ENCODE measurements at places on chromosomes 16 and 17.

- DNase-seq = no peak
Measured at GRCh38 chr16:21702276-21702675, 38.5 kb downstream of the OTOA start.

DNA sequence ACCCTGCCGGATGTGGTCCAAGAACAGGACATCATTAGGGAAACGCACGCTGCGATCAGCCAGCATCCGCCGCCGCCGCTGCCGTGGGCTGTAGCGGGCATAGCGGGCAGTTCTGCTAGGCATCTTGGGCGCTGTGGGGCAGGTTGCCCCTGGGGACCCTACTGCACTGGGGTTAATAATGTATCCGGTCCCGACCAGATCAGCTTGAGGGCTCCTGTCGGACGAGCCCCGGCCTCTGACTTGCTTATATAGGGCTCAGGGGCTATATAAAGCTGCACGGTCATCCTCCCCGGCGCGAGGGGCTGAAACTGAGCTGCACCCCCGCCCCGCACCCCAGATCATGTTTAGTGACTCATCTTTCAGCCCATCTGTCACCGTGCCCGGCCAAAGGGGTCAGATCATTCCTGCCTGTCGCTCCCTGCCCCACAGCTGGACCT, at the start of gene PPP1R27:
Gene PPP1R27, minus strand, starts transcription at position 220 of the 437 bp plus-strand sequence. Its CDS starts 97 bp downstream, at position 123.
- DNase-seq = no peak

DNA sequence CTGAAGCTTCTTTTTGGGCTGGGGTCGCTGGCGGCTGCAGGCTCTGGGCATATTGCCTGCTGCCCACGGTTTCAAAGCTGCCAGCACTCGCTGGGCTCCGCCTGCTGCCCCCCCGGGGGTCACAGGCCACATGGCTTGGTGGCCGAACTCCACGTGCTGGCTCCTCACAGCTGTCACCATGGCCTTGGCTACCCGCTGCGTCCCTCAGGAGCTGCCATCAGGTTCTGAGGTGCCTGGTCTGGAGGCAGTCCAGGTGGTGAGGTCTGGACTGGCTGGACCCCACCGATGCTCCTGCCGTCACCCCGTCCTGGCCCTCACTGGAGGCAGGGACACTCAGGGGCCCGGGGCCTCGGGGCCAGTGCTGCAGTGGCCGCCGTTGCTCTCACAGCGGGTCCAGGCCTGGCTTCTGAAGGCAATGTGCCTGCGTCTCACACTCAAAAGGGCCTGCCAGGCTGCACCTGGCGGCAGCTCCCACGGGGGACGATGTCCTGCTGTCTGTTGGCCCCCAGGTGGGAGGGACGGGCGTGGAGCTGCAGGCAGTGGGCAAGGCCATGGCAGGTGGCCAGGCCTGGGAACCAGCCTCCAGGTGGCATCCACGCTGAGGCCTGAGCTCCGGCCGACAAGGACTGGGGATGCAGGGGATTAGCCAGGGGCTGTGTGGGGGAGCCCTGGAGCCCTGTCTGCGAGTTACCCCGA, 13.3 kb downstream of the CAPN15 start:
- DNase-seq = no peak

DNA sequence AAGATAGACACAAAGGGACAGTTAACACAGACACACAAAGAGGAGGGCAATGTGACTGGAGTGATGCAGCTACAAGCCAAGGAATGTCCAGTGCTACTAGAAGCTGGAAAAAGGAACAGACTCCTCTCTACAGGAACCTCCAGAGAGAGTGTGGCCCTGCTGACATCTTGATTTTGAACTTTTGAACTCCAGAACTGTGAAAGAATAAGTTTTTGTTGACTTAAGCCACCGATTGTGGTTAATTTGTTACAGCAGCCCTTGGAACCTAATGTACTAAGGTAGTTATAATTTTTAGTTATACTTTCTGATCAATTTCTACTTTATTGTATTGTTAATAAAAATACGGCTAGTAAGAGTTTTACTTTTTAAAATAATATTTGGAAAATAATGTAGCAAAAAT, 129.1 kb downstream of the MYO1D start:
- DNase-seq = no peak

DNA sequence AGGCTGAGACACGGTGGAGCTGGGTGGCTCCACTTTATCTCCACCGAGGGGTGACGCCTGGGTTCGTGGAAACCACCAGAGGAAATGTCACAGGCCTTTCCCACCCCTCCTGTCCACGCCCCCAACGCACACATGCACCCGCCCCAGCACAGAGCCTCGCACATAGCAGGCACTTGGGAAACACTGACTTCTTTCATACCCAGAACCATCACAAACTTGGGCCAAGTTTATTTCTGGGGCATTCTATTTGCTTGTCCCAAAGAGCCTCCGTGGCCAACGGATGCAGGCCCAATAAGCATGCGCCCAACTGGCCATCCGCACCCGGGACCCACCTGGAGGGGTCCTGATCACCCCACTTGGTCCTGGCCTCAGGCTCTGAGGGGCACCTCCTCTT, 3.3 kb downstream of the BCAR1 start:
- no peak for DNase-seq

GRCh38 chr17:49976163-49976827, 7.3 kb downstream of the DLX4 start:
- DNase-seq = no peak

DNA sequence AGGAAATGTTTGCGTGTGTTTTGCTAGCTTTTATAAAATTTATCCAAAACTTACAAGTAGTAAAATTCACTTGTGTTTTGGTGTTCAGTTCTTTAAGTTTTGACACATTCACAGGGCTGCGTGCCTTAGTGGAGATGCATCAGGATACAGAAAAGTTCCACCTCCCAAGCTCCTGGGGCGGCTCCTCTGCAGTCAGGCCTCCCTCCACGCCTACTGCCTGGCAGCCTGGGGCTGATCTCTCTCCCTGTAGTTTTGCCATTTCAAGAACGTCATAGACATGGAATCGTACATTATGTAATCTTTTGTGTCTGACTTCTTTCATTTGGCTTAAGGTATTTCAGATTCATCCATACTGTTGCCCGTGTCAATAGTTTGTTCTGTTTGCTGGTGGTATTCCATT, 27.2 kb upstream of the IRF8 start:
- DNase-seq = no peak

GRCh38 chr17:19254651-19255050, 17.5 kb downstream of the EPN2 start:
- no peak for DNase-seq

DNA sequence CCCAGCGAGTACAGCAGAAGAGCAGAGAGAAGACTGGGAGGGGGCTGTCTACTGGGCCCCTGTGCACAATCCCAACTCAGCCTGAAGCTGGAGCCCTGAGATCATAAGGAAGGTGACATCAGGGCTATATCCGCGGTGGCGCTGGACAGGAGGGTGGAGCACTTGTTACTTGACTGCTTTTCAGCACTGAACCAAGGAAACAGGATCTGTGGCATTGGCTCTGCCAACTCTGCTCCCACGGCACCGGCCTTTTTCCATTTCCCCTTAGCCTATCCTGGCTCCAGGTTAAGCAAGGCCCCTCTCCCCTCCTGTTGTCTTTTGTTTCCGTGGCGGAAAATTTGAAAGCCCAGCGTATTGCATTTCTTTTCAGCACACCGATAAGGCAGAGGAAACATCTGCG, 125.0 kb upstream of the IRX3 start:
- DNase-seq = no peak

DNA sequence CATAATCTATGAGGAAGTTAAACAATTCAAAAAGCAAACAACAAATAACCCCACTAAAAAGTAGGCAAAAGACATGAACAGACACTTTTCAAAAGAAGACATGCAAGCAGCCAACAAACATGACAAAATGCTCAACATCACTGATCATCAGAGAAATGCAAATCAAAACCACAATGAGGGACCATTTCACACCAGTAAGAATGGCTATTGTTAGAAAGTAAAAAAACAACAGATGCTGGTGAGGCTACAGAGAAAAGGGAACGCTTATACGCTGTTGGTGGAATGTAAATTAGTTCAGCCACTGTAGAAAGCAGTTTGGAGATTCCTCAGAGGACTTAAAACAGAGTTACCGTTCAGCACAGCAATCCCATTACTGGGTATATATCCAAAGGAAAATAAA, 24.4 kb downstream of the TNFRSF13B start:
- no peak for DNase-seq

DNA sequence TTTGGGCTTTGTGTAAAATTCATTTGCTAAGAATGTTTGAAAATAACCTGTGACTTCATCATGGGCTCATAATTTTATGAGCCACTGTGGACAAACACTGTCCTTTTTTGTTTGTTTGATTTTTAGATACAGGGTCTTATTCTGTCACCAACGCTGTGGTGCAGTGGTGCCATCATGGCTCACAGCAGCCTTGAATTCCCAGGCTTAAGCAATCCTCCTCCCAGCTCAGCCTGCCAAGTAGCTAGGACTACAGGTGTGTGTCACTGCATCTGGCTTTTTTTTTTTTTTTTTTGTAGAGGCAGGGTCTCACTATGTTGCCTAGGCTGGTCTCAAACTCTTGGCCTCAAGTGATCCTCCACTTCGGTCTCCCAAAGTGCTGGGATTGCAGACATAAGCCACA, 8.3 kb downstream of the TEX2 start:
- DNase-seq = no peak

DNA sequence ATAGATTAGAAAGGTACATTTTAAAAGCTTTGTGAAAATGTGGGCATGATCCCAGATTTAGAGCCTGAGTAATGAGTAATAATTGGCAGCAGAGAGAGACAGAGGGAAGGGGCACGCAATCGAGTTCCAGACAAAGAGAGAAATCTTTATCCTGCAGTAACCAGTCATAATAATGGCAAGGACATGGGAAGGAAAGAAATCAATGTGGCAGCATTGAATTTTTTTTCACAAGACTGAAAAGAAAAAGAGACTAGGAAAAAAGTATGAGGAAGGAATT, 790.8 kb upstream of the SOX9 start:
- no peak for DNase-seq

DNA sequence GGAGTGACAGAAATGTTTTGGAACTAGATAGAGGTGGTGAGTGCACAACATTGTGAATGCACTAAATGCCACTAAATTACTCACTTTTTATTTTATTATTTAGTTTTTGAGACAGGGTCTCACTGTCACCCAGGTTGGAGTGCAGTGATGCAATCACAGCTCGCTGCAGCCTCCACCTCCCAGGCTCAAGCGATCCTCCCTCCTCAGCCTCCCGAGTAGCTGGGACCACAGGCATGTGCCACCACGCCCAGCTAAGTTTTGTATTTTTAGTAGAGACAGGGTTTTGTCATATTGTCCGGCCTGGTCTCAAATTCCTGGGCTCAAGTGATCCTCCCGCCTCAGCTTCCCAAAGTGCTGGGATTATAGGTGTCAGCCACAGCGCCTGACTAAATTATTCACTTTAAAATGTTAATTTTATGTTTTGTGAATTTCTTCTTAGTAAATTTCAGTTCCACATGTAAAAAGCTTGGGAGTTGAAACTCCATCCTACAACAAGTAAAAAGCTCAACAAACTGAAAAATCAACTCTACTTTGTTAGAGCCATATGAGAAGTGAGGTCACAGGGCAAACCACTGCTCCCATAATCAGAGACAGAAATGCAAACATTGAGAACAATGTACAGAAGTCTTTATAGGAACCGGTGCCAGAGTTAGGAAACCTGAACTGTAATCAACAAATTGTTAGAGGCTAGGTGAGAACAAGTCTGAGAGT, 13.8 kb upstream of the SLC5A10 start:
- DNase-seq = no peak

- no peak for DNase-seq
Measured at GRCh38 chr16:12168074-12169000, 191.8 kb downstream of the SNX29 start.

GRCh38 chr17:13541032-13541480, 60.7 kb downstream of the HS3ST3A1 start:
- no peak for DNase-seq

DNA sequence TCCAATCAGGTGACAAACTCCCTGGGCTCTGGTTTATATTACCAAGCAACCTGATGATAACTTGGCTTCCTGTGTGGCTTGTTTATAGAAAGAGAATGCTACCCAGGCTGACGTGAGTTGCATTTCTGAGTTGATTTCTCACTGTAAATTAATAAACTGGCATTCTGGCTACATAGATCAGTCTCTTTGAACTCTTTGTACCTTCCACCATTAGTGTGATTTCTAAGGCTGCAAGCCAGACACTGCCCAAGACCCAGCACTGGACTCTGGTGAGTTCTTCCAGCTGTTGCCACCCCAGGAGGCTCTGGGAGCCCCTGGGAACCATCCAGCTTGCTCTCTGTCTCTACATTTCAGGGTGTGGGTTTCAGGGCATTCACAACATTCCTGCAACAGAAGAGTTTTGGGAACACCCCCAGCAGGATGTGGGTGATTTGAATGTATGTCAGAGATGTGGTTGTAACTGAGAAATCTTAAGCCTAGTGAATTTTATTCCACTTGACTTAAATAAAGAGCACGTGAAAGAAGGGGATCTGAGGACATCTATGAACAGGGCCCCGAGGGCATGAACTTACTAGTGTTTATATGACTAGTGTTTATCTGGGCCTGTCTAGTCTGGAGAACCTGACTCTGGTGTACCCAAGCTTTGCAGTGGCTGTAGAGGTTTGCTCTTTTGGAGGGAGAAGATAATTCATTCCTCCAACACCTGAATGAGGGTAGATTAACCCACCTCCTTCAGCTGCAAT, 30.3 kb upstream of the LRRC37A start:
- no peak for DNase-seq

GRCh38 chr17:71402661-71403141, 718.1 kb upstream of the SOX9 start:
- no peak for DNase-seq

DNA sequence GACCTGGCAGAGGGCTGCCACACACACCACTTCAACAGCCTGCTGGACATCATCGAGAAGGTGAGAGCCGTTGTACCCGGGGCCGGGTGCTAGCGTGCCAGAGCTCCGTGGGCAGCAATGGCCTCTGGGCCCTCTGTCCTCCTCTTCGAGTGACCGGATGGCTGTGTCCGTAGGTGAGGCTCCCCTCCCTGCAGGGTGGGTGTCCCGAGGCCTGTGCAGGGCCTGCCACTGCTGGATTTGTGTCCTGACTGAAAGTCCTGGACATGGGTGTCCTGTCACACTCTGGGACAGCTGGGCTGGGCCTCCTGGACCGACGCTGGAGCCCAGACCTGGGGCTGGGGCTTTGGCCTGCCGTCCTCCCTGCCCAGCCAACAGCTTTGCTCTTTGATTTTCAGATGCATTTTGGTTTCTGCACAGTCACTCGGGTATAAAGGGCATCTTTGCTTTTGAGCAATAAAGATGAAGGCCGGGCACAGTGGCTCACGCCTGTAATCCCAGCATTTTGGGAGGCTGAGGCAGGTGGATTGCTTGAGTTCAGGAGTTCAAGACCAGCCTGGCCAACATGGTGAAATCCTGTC, 16.7 kb downstream of the TSC2 start:
- no peak for DNase-seq

Measured in stimulated activated CD4-positive, alpha-beta T cell treated with anti-CD3 and anti-CD28 coated beads, Interleukin-1b, Interleukin-23, amount 100 ng/mL, for 1 hour (primary cell).